Endodermal cell (in vitro differentiated cells): ENCODE measurements at places on chromosomes 1 and 21. TPM values are rescaled to one million over a fixed set of nuclear protein-coding genes. Genes with fewer than 3 reads are reported as not detected.

GRCh38 chr1:150778409-150778808 lies 12.8 kb upstream of the CTSS start:
- no peak for DNase-seq

GRCh38 chr21:17768840-17769446 lies 50.2 kb downstream of the C21orf91 start:
- no peak for DNase-seq

- DNase-seq = no peak
Measured at GRCh38 chr1:64440183-64440826, 29.6 kb upstream of the CACHD1 start.

GRCh38 chr1:28229996-28230395 lies 2.8 kb downstream of the DNAJC8 start:
- DNase-seq = no peak

DNA sequence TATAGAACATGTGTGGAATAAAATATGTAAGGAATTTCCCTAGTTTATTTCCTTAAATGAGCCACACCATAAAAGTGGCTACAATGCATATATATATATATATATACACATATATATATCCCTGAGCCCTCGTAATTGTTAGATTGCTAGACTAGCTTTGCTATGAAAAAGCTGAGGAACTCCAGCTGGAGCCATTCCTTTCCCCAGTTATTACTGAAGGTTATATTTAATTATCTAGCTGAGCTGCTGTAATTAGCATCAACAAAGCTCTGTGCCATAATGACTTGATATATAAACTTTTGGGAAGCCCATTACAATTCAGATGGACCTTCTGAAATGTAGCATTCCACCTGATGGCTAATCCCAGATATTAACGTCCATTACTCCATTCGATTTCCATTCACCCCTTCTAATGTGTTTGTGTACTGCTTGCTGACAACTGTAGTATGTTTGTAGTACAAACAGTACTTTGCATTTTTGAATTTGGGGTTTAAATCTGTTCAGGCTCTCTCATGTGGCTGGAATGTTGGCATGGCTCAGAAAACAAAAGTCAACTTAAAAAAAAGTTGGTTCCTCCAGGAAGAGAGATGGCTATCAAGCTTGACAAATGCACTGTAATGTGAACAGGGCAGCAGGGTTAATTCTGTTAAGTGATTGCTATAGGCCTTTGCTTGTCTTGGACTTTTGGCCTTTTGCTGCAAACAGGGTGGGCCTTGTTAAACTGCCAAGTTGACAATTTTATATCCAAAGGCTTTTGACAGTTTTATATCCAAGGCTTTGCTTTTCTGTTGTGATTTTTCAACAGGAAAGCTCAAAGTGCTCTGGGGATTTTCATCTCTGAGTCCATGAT lies 170.0 kb downstream of the LTN1 start:
- no peak for DNase-seq

DNA sequence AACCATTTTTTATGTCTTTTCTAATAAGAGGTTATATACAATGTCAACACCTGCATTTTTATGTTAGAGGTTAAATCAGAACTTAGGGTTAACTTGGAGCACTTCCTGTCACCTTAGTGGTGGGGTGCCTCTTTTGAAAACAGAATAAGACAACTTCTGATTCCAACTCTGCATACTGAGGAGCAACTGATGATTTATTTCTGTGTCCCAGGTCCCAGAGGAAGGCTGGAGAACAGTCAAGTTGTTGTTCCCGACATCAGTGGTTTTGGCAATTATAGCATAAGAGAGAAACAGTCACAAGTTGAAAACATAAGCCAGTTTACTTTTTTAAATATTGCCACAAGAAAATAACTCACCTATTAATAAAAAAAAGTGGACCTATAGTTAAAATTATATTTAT lies 871.0 kb upstream of the ADAMTS5 start:
- no peak for DNase-seq

GRCh38 chr1:164498792-164499191 lies 60.2 kb upstream of the PBX1 start:
- no peak for DNase-seq

- DNase-seq = no peak
Measured at GRCh38 chr21:28135646-28136045, 857.0 kb downstream of the LTN1 start.

- DNase-seq = no peak
Measured at GRCh38 chr21:27423038-27423437, 456.1 kb upstream of the ADAMTS5 start.

- DNase-seq = peak; percentile 90
Measured at GRCh38 chr1:68051475-68051874, 1.0 kb upstream of the DIRAS3 start.

DNA sequence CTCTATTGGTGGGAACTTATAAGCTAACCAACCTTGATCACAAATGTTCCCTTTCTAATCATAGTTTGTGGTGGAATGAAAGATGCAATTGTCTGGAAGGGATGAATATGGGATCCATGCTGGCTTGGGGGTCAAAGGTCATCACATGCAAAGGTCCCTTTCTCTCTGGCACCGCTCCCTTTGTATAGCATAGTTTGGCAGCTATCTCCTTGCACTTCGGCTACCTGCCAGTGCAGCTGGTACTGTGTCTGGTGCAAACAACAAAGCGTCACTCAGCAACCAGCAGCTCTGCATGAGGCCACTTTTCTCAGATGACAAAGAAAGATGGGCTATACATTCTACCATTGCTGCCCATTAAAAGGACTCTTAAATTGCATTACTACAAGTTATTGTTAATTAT lies 188.2 kb upstream of the NFIA start:
- no peak for DNase-seq

GRCh38 chr1:7390604-7391000 lies 380.5 kb upstream of the VAMP3 start:
- peak; percentile 33 for DNase-seq

DNA sequence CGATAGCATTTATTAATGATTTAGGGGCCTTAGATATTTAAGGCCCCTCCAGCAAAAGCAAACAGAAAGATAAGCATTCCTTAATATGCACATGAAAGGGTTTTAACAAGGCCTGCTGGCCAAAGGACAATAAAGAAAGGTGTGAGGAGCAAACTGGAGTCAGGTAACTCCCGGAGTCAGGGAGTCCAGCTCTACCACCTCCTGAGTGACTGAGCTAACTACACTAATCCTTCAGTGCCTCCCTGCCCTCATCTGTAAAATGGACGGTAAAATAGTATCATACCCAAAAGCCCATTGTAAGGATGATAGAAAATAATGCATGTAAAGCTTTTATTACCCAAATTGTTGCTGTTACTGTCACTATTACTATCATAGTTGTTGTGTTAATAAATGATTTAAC lies 161.7 kb downstream of the SIPA1L2 start:
- DNase-seq = no peak

DNA sequence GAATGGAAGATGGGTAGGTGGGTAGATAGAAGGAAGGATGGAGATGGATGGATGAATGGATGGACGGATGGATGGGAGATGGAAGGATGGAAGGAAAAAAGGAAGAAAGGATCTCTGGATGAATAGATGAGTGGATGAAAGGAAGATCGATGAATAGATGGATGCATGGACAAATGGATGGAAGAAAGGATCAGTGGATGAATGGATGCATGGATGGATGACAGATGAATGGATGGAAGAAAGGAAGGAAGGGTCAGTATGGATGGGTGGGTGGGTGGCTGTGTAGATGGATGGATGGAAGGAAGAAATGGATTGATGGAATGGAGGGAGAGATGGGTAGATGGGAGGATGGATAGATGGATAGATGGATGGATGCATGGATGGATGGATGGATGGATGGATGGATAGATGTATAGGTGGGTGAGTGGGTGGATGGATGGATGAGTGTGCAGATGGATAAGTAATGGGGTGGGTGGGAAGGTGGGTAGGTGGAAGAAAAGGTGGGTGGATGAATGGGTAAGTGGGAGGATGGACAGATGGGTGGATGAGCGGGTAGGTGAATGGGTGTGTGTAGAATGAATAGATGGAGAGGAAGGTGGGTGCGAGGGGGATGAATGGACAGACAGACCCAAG lies 14.6 kb downstream of the KIF17 start:
- no peak for DNase-seq

- no peak for DNase-seq
Measured at GRCh38 chr1:157056269-157056668, 10.7 kb upstream of the ARHGEF11 start.

DNA sequence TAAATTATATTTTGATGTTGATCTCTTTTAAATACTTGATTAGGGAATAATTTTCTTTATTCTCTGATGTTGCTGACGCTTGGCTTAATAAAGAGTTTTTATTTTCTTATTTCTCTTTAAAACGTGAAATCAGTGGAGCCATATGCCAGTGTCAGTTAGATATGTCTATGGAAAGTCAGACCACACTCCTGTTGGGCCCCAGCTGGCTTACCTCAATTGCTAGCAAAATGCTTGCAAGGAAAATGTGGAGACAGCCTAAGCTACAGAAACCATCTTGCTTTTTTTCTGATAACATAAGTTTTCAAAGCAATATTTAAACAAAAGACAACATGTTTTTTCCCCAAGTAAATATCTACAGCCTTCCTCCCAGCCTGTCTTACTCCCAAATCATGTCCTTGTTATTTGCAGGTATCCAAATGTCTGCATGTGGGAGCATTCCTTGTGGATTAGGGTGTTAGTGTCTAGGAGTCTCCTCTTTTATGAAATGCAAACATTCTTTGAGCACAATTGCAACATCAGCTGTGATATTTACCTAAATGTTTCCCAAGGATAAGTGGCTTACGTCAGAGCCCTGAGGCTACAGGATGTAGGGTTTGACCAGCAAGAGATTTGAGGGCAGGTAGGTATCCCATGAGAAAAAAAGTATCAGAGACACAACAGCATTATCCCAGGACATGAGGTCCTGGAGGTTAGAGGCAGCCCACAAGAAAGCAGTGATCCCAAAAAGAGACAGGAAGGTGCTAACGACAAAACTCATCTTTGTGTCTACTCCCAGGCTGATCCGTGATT lies 117.2 kb upstream of the KCNJ15 start:
- DNase-seq = no peak

DNA sequence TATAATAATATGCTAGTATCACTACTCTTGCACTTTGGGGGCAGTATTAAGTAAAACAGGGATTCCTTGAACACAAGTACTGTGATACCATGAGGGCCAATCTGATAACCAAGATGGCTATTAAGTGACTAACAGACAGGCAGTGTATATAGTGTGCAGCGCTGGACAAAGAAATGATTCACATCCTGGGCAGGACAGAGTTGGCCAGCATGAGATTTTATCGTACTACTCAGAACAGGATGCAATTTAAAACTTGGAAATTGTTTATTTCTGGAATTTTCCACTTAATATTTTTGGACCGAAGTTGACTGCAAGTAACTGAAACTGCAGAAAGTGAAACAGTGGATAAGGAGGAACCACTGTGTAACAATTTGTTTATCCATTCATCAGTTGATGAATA lies 74.6 kb downstream of the DNTTIP2 start:
- peak; percentile 0 for DNase-seq

GRCh38 chr1:188949701-188950100 lies 1528.0 kb downstream of the BRINP3 start:
- no peak for DNase-seq

DNA sequence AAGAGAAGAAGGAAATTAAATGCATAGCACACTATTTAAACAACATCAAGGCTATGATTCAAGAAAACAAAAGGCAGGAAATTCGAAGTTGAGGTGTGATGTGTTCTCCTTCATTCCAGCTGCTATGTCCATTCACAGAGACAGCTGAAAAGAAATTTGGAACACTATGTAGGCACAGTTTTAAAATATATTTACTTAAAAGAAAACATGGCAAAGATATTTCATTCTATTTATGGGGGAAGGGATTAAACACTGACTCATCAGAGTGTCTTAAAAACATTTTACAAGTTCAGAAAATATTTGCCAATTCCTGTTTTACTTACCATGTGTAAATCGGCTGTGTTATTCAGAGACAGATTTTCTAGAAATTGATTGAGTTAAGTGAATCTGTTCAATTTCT lies 39.4 kb upstream of the NGF start:
- DNase-seq = no peak

DNA sequence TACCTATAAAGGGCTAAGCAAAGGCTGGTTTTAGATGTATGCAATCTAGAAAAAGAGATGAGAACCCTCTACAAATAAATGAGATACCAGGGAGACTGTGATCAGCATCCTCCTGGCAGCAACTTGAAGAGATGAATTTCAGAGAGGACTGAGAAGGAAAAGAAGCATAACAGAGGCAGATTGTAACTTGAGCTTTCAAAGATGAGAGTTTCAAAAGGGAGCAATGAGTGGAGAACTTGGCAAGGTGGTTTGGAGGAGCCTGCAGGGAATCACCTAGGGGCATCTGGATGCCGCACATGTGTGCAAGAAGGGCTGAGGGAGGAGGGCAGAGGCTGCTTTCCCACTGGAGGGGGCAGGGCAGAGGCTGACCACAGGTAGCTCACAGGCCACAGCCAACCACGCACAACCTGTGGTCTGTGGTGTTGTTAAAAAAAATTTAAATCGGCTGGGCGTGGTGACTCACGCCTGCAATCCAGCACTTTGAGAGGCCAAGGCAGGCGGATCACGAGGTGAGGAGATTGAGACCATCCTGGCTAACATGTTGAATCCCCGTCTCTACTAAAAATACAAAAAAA lies 50.2 kb downstream of the PCNX2 start:
- DNase-seq = peak; percentile 32

DNA sequence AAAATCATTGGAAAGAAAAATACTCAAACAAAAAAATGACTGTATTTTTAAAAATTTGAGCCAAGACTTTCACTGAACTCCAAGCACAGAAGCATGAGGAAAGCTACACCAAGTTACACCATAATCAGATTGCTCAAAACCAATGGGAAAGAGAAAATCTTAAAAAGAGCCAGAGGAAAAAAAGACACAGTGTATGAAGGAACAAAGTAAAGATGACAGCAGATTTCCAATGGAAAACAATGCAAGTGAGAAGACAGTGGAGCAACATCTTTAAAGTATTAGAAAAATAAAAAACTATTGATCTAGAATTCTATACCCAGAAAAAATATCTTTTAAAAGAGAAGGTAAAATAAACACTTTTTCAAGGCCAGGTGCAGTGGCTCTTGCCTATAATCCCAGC lies 147.8 kb upstream of the ZBTB40 start:
- no peak for DNase-seq

DNA sequence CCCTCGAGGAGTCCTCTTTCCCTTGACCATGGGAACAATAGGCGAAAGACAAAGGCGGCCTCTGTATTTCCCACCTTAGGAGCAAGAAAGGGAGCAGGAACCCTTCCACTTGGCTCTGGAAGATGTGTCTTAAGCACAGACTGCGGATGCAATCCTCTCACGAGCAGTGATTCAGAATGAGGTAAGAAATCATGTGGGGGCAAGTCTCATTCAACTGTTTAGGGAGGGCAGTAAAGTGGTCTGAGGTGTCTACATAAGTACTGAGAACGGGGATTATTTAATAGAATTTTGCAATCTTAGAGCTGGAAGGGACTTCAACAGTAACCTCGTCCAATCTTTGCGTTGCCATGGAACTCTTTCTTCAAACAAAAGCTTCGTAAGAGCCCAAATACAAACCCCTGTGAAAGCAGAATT lies 1.6 kb upstream of the DYRK3 start:
- DNase-seq = peak; percentile 52

GRCh38 chr1:157144509-157144908 lies 6.3 kb upstream of the ETV3 start:
- no peak for DNase-seq

- DNase-seq = peak; percentile 29
Measured at GRCh38 chr1:53369761-53370160, 41.9 kb upstream of the LRP8 start.

The PCP4 gene
- 0.43 and 0.44 TPM in 2 replicates for total RNA-seq

The LY9 gene
- not detected in 3 replicates for total RNA-seq

The GNPAT gene
- 55.9 and 56.5 TPM in 2 replicates for total RNA-seq

The KRTAP19-3 gene
- total RNA-seq = not detected in 3 replicates

The ADARB1 gene
- total RNA-seq = 16.9 and 20.1 TPM in 2 replicates

The OR2G6 gene
- total RNA-seq = not detected in 2 replicates

The TMEM51 gene
- 10.2 and 12.1 TPM in 2 replicates for total RNA-seq

The FNDC10 gene
- 8.2 to 10.8 TPM (median 10.6 TPM) in 3 replicates for total RNA-seq

The CLEC20A gene
- 0.33 to 0.40 TPM in 2 of 3 replicates, not detected in the other for total RNA-seq
